ENCODE measurements at places on chromosomes 11 and 22.
A peak's percentile ranks its signal among the peaks of the same experiment; 100 is the strongest.

- peak; percentile 33 for DNase-seq
Measured at GRCh38 chr11:74687237-74688023, 43.8 kb downstream of the CHRDL2 start.

DNA sequence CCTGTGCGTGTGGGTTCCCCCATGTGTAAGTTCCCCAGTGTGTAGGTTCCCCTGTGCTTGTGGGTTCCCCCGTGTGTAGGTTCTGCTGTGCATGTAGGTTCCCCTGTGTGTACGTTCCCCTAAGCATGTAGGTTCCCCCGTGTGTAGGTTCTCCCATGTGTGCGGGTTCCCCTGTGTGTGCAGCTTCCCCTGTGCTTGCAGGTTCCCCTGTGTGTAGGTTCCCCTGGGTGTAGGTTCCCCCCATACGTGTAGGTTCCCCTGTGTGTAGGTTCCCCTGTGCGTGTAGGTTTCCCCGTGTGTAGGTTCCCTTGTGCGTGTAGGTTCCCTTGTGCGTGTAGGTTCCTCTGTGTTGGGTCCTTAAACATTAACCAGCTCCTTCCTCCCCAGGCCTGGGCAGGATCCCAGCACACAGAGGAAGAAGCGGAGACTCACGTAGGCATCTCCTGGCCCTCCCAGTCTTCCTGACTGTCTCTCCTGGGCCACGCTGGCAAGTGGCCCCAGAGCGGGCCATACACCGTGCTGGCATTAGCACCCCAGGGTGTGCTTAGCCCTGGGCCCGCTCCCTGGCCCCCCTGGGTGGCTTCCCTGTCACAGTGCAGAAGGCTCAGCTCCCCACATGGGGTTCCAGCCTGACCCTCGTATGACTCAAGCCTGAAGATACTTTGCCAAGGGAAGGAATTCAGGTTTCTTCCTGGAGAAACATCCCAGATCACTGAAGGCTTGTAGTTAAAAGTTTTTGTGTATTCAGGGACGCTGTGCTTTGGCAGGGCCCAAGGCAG, 2.8 kb upstream of the GRAMD4 start:
- DNase-seq, result peak; percentile 22

DNA sequence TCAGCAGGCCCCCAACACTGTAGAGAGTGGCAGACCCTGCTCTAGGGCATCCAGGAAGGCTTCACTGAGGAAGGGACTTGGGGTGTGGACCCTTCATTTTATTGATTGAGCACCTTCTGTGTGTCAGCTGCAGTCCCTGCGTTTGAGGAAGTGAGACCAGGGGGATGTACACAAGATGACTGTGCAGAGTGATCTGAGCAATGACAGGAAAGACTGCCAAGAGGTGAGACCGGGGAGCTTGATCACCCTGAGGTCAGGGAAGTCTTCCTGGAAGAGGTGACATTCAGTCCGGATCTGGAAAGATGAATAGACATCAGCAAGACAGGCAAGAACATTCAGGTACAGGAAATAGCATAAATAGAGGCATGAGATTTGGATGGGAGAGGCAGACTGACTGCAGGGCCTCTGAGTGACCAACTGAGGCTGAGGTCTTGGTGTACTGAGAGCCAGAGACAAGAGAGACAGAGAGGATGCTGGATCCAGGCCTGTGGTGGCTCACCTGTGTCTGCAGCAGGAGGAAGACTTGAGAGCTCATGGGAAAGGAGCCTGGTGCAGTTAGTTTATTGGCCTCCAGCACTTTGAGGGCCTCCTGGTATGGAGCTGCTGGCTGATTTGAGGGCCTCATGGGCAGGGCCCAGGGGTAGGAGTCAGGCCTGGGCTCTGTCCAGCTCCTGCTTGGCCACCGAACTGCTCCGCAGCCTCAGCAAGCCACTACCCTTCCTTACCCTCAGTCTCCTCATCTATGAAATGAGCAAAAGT, 5.2 kb downstream of the DGAT2 start:
- DNase-seq, result no peak

- DNase-seq, result peak; percentile 66
Measured at GRCh38 chr11:61477727-61478148, 30.8 kb upstream of the LRRC10B start.

DNA sequence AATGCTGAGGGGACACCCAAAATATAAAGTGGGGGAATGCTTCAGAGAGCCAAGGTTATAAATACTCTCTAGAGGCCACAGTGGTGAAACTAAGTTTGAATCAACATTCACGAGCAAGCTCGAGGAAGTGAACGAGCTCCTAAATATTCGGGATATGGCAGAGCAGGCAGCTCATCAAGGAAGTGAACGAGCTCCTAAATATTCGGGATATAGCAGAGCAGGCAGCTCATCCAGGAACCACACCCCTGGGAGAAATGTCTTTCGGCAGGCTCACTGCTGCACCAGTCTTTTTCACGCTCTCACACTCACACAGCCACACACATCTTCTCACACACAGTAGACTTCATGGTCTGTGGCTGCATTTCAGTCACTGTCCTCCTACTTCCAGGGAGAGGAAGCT, 787.5 kb downstream of the OPCML start:
- DNase-seq, result peak; percentile 24

GRCh38 chr11:5546457-5546856, 1.9 kb downstream of the OR52H1 start:
- DNase-seq, result no peak

DNA sequence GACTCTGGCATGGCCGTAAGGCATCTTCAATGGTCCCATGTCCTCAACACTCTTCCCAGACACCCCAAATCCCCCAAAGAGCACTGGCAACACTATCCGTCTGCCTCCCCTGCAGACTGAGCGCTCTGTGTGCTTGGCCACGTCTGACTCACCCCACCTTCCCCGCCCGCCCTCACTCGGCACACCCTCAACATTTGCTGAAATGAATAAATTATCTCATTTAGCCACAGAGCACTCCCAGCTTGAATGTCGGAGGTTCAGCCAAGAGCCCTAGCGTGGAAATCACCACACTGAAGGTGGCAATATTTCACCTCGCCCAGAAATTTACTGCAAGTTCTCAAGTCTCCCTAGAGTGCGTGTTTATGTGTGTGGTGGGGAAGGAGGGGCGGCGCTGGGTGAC, 46.6 kb upstream of the TCF20 start:
- no peak for DNase-seq

GRCh38 chr11:67632175-67632981, 2.6 kb upstream of the NUDT8 start:
- DNase-seq, result no peak

GRCh38 chr22:47565607-47566006, 803.2 kb downstream of the TBC1D22A start:
- DNase-seq, result no peak

DNA sequence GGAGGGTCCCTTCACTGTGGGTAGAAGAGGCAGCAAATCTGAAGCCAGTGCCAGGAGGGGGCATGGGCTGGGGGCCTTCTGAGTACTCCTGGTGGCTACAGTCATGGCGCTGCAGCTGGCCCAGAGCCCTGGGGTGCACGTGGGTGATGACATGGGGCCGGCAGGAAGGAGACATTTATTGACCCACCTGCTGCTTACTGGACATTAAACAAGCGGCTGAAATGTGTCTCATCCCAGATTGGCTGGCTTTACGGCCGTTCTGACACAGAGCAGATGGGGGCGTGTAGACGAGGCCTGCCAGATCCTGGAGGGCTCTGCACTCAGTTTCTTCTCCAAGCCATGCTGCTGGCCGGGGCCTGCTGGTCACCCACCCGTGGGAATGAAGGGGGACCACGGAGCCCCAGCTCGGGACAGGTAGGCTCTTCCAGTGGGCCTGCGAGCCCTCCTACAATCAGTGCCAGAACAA, 906.9 kb downstream of the BRD1 start:
- DNase-seq, result no peak

GRCh38 chr11:70158201-70158600, 44.9 kb upstream of the FADD start:
- DNase-seq, result peak; percentile 11

DNA sequence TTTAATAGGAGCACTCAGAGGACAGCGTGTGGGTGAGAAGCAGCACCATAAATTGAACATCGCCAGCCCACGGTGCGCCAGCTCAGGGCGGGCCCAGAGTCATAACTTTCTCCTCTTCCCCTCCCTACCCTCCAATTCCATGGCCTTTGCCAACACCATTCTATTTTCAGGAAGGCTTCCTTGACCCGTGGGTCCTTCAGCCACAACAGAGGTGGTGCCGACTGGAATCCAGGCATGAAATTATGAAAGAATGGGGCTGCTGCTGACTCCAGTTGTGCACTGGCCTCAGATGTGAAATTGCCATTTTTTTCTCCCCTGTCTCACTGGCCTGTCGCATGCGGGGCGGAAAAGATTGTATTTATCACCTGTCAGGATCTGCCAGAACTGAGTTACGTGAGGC, 345.9 kb downstream of the MIAT start:
- no peak for DNase-seq

GRCh38 chr22:31098632-31099110, 8.7 kb downstream of the SELENOM start:
- no peak for DNase-seq

DNA sequence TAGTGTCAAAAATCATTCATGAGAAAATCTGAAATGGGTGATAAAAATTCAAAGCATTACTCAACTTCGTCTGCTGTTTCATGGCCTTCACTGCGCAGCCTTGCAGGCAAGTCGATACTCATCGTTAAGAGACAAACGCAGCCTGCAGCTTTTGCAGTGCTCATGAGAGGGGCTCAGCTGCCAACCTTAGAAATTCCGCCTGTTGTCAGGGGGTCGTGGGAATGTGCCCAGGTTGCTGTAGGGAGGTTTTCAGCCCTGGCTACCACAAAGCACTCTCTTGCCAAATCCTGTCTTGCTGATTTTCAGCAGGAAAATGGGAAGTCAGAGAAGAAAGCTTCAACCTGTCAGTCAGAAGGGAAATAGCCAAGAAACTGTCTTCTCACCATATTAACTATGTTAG, 25.4 kb upstream of the GRAMD1B start:
- no peak for DNase-seq

DNA sequence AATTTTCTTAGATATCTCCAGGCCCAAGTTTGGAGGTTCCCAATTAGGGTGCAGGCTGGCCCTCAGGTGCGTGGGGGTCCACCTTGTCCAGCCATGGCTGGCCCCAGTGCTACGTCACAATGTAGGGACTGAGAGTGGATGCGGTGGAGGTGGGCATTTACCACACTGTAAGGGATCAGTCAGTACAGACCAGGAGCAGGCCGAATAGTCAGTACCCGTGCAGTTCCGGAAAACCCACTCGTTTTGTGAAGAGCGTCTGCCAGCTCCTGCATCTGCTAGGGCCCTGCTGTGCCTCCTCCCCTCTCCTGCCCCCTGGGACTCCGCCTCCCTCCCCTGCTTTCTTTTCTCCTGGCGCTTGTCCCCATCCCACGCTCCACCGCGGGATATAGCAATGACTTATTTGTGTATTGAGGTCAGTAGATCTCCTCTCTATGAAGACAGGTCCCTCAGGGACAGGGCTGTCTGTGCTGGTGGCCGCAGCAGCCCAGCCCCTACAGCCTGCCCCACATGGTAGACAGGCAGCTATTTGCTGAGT, 50.4 kb upstream of the SEPTIN5 start:
- DNase-seq, result peak; percentile 44

GRCh38 chr22:41848468-41848867, 15.6 kb downstream of the SREBF2 start:
- no peak for DNase-seq

GRCh38 chr11:32434356-32435151, 785 bp downstream of the WT1 start:
- DNase-seq, result no peak

DNA sequence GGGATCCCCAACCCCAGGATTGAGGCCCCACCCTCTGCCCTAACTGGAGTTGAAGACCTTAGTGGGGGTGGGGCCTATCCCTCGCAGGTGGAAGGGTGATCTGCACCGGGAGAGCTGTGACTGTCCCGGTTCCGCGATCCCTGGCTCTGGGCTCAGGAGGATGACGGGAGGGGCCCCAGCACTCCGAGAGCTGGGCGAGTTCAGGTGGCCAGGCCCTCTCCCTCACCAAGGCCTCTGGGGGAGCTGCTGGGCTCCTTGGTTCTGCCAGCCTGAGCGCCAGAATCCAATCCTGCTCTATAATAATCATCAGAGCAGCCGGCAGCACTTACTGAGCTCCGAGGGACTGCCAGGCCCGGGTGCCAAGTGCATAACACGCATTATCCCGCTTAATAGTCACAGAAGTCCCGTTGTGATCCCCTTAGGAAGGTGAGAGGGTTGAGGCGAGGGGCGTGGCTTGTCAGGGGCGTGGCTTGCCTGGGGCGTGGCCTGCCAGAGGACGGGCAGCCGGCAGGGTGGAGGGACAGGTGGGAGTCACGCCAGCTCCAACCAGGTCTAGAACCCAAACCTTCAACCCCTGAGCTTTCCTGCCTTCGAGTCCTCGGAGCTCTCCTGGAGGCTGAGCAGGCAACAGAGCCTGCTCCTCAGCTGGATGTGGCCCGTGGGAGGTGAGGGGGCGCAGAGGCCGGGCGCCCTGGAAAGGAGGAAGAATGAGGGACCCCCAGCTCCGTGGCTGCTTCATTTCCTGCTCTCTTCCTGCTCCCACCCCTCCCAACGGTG, 7.3 kb upstream of the SYT7 start:
- peak; percentile 21 for DNase-seq

- no peak for DNase-seq
Measured at GRCh38 chr11:2275334-2276279, 5.2 kb upstream of the ASCL2 start.

DNA sequence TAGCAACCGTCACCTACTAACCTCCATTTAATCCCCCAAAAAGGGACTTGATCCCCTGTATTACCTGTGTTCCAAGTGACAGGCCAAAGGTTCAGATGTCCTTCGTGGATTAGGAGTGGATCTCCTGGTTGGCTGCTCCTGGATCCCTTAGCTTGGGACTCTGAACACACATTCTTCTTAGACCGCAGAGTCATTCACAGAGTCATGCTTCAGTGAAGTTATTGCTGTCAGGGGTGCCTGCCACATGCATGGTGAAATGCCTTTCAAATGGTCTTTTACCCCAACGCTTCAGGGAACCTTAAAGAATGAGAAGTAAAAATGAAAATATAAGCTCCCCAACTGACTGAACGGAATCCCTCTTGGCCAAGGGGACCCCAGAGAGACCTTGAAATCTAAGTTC, 49.1 kb downstream of the ADAMTS8 start:
- no peak for DNase-seq

DNA sequence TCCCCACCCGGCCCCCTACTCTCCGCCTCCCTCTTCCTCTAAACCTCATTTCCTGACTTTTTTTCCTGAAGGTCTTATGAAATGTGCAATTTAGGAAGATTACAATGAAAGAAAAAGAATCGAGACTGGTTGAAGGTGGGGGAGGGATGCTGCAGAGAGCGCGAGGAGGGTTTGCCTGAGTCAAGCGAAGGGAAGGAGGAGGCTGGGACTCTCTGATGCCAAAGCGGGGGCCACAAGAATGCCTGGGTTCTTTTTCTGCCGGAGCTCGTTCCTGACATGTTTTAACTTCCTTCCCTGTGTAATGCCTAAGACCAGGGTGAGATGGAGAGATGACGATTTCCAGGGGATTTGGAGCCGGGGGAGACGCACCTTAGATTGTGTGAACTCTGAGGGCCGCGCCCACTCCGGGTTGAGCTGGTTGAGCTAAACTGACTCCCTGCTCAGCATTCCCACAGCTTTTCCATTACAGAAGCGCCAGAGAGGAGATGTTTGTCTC, 270.5 kb upstream of the SORL1-AS1 start:
- peak; percentile 65 for DNase-seq

- DNase-seq, result no peak
Measured at GRCh38 chr11:27227736-27228135, 135.3 kb downstream of the CCDC34 start.

GRCh38 chr11:37812281-37812880, 1214.3 kb upstream of the RAG2 start:
- DNase-seq, result no peak

GRCh38 chr11:39772525-39773137, 1686.8 kb downstream of the LRRC4C start:
- DNase-seq, result no peak
